A375 (cell line): ENCODE measurements at places on chromosomes 3 and 15. TPM values are rescaled to one million over a fixed set of nuclear protein-coding genes. Genes with fewer than 3 reads are reported as not detected.

Gene ADIPOQ
- not detected in 2 replicates for total RNA-seq

Gene TMED3
- total RNA-seq: 85.6 and 97.5 TPM in 2 replicates

Gene OR5K4
- total RNA-seq: not detected in 2 replicates

Gene SSR3
- total RNA-seq: 85.2 and 97.4 TPM in 2 replicates

Gene MELTF
- 195 and 202 TPM in 2 replicates for total RNA-seq

Gene FHIT
- total RNA-seq: 0.11 and 0.23 TPM in 2 replicates

Gene GMPS
- 69.5 and 86.1 TPM in 2 replicates for total RNA-seq
